ENCODE measurements at places on chromosomes 12 and 14. TPM values are rescaled to one million over a fixed set of nuclear protein-coding genes. Genes with fewer than 3 reads are reported as not detected.

DNA sequence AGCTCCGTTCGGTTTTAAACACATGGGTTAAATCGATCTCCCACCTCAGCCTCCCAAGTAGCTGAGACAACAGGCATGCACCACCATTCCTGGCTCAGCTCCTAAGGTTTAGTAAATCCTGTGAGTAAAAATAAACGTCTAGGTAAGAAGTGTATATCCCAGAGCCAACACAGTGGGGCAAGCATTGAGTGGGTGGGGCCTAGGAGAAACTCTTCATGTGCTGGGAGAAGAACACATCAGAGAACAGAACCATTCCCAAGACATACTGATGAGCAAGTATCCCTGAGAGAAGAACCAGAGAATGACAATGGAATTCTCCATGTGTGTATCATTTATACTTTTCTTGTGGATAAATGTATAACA lies 86.3 kb downstream of the SEC23A start:
- DNase-seq: no peak

DNA sequence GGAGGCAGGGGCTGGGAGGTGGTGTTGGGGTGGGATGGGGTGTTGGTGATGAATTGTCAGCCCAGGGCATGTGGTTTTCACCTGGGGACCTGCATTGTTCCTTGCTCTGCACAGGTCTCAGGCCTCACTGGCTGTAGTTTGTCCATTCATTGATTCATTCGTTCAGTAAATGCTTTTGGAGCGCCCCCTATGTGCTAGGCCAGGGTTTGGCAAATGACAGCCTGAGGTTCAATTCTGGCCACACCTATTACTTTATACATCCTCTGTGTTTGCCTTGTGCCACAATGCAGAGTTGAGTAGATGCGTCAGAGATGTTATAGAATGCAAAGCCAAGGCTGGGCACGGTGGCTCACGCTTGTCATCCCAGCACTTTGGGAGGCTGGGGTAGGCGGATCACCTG lies 4.7 kb downstream of the ADCK1 start:
- DNase-seq: no peak

- DNase-seq: peak; percentile 74
Measured at GRCh38 chr12:52351196-52352059, 15.9 kb downstream of the KRT85 start.

The MANSC4 gene
- total RNA-seq: not detected

- no peak for DNase-seq
Measured at GRCh38 chr14:38789805-38790204, 313.2 kb downstream of the SEC23A start.

The CCNT1 gene
- total RNA-seq: 40.9 TPM

- no peak for DNase-seq
Measured at GRCh38 chr12:56062996-56063395, 17.0 kb upstream of the ERBB3 start.

- no peak for DNase-seq
Measured at GRCh38 chr12:29743801-29744200, 39.9 kb downstream of the TMTC1 start.

DNA sequence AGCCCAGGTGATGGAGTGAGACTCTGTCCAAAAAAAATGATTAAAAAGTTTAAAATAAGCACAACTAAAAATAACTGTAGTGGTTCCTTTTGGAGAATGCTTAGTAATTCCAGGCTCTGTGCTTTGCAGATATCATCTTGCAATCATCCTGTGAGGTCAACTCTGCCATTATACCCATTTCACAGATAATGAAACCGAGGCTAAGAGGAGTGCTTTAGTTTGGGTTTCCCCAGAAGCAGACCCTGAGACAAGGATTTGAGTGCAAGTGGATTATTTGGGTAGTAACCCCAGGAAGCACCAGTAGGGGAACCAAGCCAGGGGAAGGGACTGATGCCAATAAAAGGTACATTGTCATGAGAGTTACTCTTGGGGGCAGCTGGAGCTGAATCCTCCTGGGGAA lies 44.7 kb downstream of the RIN3 start:
- no peak for DNase-seq

The GALNT16 gene
- total RNA-seq: 36.4 TPM

DNA sequence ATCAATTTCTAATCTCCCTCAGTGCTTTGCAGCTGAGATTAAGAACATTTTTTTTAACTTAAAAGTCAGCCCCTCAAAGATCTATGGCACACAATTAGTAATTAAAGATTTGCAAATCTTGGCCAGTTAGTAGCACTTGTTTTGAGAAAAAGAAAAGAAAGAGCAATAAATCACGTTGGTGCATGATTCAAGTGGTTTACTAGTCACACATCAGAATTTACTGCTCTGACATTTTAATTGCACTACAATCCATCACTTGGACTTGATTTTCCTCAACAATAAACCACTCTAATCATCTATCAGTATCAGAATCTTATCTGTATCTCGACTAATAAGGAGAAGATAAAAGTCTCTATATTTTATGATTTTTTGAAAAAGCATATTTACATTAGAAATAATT lies 154.3 kb downstream of the HELB start:
- no peak for DNase-seq

GRCh38 chr12:131709226-131709625 lies 1.7 kb upstream of the SFSWAP start:
- DNase-seq: no peak

GRCh38 chr12:90098132-90098779 lies 389.6 kb upstream of the ATP2B1 start:
- no peak for DNase-seq

- DNase-seq: no peak
Measured at GRCh38 chr12:130245251-130245650, 83.0 kb downstream of the FZD10 start.

The KLRB1 gene
- total RNA-seq: 24.3 TPM

The FZD10 gene
- total RNA-seq: 0.11 TPM

GRCh38 chr14:51473808-51474565 lies 177.7 kb upstream of the FRMD6 start:
- DNase-seq: no peak

The CEP170B gene
- total RNA-seq: 5.6 TPM

- DNase-seq: no peak
Measured at GRCh38 chr12:47909839-47910465, 5.2 kb upstream of the VDR start.

The AQP6 gene
- total RNA-seq: not detected

DNA sequence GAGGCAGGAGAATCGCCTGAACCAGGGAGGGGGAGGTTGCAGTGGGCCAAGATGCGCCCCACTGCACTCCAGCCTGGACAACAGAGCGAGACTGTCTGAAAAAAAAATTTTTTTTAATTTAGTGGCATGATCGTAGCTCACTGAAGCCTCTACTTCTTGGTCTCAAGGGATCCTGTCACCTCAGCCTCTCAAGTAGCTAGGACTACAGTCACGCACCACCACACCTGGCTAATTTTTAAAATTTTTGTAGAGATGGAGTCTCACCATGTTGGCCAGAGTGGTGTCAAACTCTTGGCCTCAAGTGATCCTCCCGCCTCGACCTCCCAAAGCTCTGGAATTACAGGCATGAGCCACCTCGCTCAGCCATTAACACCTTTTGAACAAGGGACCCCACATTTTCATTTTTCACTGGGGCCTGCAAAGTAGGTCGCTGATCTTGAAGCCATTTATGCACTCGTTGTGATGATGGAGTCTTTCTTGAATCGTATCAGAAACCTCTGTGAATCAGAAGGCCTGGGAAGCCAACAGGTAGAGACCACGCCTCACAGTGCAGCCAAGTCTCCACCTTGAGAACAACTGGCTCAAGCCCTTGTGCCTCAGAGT lies 5.9 kb downstream of the HCAR1 start:
- DNase-seq: no peak

DNA sequence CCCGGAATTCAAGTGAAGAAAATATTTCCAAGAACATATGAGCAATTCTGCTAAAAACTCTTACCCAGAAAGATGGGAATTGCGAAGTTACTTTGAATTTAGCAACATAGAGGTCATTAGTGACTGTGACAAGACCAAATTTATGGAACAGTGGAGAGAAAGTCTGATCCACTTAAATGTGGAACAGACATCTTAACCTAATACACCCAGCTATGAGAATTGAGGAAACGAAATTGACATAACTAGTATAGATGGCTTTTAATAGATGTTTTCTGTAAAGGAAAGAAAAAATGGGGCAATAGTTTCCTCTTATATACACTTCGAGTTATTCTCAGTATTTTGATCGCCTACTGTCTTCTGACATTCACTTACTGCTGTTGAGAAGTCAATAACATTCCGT lies 4.6 kb downstream of the OVCH1 start:
- DNase-seq: no peak

DNA sequence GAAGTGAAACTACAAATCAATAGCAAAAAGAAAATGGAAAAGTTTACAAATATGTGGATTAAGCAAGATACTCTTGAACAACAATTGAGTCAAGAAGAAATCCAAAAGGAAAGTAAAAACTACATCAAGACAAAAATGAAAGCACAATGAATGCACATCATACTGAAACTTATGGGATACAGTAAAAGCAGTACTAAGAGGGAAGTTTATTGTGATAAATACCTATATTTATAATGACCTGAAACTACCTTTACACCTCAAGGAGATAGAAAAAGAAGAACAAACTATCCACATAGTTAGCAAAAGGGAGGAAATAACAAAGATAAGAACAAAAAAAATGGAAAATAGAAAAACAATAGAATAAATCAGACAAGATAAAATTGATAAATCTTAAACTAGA lies 375.0 kb downstream of the TRHDE start:
- no peak for DNase-seq

GRCh38 chr12:53973236-53974042 lies 513 bp downstream of the HOXC11 start:
- DNase-seq: peak; percentile 62

The CEBPE gene
- total RNA-seq: 5.7 TPM

- DNase-seq: no peak
Measured at GRCh38 chr12:46522071-46522470, 149.5 kb upstream of the SLC38A2 start.

DNA sequence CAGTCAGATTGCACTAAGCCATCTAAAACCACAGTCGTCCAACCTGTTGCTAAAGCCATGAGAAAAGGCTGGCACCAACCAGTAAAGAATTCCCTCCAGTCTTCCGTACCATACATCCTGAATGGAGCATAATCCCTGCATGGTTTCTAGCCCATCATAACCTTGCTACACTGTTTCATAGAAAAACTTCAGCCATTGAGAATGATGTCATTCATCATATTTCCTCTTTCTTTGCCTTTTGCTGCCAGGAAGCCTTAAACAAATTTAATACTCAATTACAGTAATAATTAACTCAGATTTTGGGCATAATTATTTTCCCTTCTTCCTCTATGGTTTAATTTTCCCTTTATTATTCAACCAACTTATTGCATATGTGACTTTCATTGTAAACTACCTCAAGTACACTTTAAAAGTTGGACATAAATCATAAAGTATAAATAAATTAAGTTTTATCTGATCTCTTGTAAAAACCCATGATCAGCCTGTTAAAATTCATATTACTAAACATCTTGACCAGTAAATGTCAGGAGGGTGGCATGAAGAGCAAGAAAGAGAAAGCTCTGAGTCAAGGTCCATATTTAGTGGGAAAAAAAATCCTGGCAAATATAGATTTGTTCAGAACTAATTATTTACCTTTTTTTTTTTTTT lies 264.7 kb downstream of the ZFP36L1 start:
- no peak for DNase-seq

DNA sequence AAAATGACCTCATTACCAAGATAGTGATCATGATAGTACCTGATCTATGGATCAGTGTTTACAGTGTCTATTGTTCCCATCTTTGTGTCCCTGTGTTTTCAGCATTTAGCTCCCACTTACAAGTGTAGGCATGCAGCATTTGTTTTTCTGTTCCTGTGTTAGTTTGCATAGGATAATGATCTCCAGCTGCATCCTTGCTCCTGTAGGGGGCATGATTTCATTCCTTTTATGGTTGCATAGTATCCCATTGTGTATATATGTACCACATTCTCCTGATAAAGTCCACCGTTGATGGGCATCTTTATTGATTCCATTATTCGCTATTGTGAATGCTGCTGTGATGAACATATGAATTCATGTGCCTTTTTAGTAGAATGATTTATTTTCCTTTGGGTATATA lies 215.4 kb upstream of the NAV3 start:
- DNase-seq: no peak

DNA sequence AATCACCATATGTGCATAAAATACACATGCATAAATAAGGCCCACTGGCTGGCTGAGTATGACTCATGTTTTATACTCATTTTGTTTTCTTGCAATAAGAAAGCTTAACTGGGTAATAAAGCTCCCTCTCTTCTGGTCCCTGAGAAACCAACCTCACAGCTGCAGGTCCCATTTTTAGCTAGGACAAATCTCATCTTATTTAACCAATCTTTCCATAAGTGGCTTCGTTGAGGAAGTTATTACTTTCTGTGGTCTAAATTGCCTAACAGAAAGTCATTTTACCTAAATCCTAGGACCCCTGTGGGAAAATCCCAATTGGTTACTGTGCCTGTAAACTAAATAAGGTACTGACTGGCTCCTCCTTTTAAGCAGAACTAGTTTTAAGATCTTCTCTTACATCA lies 232.8 kb upstream of the FBXO33 start:
- no peak for DNase-seq
